Stimulated activated memory B cell treated with anti-CD40 and anti-IgM and Interleukin-4, amounts not matched to agents 10 μg/mL and 1 μg/mL and 100 μg/mL, for 72 hours (primary cell): ENCODE measurements at places on chromosomes 5 and 9.

DNA sequence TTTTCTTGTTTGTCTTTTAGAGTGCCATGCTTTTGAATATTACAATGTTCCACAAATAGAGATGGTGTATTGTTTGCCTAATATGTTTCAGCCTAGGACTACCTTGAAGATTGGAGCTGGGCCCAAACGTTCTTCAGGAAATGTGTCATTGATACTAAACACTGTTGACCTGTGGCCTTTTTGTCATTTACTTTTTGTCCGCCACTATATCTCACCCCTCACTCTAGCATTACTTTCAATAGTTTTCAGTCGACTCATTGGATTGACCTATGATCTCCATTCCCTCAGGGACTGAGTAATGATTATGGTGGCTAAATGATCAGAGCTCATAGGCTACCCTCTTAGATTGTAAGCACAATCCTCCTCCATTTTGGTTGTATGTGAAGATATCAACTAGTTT is 115.8 kb downstream of the NUDT12 start:
- no peak overlapping the region for H3K4me3 ChIP-seq
- peaks cover 8% of the 10 kb centered on the region for H3K4me1 ChIP-seq

DNA sequence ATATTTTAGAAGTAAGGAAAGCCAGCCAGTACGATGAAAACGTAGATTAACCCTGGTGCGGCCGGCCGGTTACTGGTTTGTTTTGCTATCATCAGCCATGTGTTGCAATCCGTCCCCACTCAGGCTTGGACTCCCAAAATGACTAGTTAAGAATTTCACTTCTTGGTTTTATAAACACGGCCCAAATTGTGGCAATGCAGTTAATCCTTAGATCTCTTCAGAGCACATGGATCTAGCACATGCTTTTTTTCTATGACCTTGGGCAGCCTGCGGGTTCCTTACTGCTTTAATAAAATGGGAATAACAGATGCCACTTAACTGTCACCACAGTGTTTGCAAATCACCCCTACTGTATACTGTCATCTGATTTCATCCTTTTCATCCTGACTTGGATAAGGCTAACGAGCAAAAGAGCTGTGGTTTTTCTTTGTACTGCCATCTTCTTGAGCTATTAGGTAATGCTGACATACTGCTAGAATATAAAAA is 1.5 kb downstream of the NDFIP1 start:
- H3K4me1 ChIP-seq, result peaks cover 33% of the 10 kb centered on the region
- H3K27ac ChIP-seq, result peak overlapping the region; percentile 82
- H3K36me3 ChIP-seq, result no peaks in the 10 kb centered on the region
- H3K4me3 ChIP-seq, result peak overlapping the region; percentile 86
- no peaks in the 10 kb centered on the region for H3K27me3 ChIP-seq

DNA sequence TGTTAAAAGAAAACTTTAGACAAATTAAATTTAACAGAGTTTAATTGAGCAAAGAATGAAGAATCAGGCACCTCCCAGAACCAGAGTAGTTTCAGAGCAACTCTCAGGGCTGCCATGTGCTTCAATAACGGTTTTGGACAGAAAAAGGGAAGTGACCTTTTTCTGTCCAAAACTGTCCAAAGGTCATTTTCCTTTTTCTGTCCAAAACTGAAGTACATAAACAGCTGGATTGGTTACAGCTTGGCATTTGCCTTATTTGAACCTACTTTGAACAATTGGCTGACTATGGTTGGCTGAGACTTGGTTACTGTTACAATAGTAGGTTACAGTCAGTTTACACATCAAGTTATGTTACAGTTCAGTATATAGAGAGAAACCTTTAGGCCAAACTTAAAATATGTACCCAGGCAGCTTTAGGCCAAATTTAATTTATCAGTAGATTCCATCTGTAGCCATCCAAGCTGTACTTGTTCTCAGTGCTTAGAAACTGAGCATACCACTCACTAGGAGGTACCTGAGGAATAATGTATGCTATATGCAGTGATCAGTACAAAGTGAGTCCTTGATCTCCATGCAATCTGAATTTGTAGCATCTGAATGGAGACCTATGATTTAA is 44.0 kb downstream of the C9orf85 start:
- H3K4me1 ChIP-seq, result no peaks in the 10 kb centered on the region
- H3K4me3 ChIP-seq, result no peak overlapping the region
- H3K27ac ChIP-seq, result no peak overlapping the region
- peaks cover 24% of the 10 kb centered on the region for H3K36me3 ChIP-seq
- no peaks in the 10 kb centered on the region for H3K27me3 ChIP-seq
- peak; percentile 53 for ATAC-seq

- no peak overlapping the region for H3K4me3 ChIP-seq
- ATAC-seq, result no peak
- no peak overlapping the region for H3K27ac ChIP-seq
- no peaks in the 10 kb centered on the region for H3K4me1 ChIP-seq
Measured at GRCh38 chr5:7329712-7330111, 66.2 kb upstream of the ADCY2 start.

GRCh38 chr5:16733331-16734006 is 116.7 kb upstream of the RETREG1 start:
- no peak overlapping the region for H3K4me3 ChIP-seq
- no peaks in the 10 kb centered on the region for H3K4me1 ChIP-seq
- no peak overlapping the region for H3K27ac ChIP-seq
- no peaks in the 10 kb centered on the region for H3K36me3 ChIP-seq

DNA sequence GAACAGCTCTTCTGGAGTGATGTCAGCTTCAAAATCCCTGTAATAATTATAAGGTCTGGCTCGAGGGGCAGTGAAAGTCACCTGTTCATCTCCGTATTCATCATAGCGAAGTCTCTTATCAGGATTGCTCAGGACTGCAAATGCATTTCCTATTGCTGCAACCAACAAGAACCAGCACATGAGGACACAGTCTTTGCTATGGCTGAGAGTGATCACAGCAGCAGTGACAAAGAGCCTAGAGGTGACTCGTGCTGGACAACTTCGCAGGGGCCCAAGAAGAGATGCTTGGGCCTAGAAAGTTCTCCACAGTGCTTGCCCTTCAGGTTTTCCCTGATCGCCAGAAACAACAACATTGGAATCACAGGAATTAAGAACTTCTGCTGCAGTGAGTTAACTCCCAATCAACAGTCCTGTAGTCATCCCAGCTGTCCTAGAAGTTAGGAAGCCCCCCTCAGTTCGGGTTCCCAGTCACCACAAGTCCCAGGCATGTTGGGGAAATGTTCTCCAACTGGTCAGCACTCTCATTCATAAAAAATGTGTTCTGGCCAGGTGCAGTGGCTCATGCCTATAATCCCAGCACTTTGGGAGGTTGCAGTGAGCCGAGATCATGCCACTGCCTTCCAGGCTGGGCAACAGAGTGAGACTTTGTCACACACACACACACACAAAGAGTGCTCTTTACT is 13.0 kb downstream of the DNAJC18 start:
- H3K36me3 ChIP-seq, result peaks cover 35% of the 10 kb centered on the region
- H3K4me1 ChIP-seq, result peaks cover 6% of the 10 kb centered on the region
- no peak for ATAC-seq
- H3K27ac ChIP-seq, result no peak overlapping the region
- H3K4me3 ChIP-seq, result no peak overlapping the region
- H3K27me3 ChIP-seq, result no peaks in the 10 kb centered on the region

DNA sequence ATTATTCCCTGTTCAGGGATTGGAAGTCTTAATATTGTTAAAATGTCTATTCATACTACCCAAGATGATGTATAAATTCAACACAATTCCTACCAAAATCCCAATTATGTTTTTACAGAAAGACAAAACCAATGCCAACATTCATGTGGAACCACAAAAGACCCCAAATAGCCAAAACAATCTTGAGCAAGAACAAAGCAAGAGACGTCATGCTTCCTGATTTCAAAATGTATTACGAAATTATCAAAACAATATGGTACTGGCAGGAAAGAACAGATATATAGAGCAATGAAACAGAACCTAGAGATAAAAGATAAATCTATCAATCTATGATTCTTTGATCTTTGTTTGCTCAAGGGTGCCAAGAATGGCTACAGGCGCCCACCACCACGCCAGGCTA is 237.9 kb downstream of the TAF11L14 start:
- no peaks in the 10 kb centered on the region for H3K4me1 ChIP-seq
- no peaks in the 10 kb centered on the region for H3K27me3 ChIP-seq
- H3K36me3 ChIP-seq, result no peaks in the 10 kb centered on the region
- no peak for ATAC-seq
- no peak overlapping the region for H3K27ac ChIP-seq

DNA sequence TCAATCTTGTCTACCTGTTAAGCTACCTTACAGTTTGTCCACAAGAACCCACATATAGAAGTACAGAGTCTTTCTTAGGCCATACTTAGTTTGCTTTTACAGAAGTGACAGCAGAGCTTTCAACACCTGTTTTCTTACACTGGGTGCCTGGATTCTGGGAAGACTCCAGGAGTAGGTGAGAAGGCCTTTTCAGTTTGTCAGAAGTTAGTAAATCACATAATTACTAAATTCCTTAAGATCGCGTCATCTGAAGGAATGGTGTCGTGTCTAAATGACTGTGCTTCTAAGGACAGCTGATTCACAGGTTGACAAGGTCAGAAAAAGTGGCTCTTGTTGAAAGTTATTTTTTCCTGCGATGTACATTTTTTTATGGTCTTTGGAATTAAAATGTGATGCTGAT is 97.0 kb upstream of the FAM120A start:
- peaks cover 14% of the 10 kb centered on the region for H3K27me3 ChIP-seq
- no peaks in the 10 kb centered on the region for H3K36me3 ChIP-seq
- ATAC-seq, result no peak
- H3K27ac ChIP-seq, result no peak overlapping the region

- ATAC-seq, result no peak
- H3K27me3 ChIP-seq, result peaks cover 81% of the 10 kb centered on the region
- H3K4me3 ChIP-seq, result no peak overlapping the region
- no peaks in the 10 kb centered on the region for H3K36me3 ChIP-seq
- H3K27ac ChIP-seq, result no peak overlapping the region
- H3K4me1 ChIP-seq, result no peaks in the 10 kb centered on the region
Measured at GRCh38 chr9:130299785-130300615, 34.4 kb downstream of the HMCN2 start.

- no peak overlapping the region for H3K4me3 ChIP-seq
- no peak for ATAC-seq
- H3K27ac ChIP-seq, result no peak overlapping the region
- H3K36me3 ChIP-seq, result no peaks in the 10 kb centered on the region
- no peaks in the 10 kb centered on the region for H3K4me1 ChIP-seq
Measured at GRCh38 chr9:138049085-138049778, 171.7 kb downstream of the CACNA1B start.
